ENCODE measurements at places on chromosomes 5 and 9.
A peak's percentile ranks its signal among the peaks of the same experiment; 100 is the strongest.

DNA sequence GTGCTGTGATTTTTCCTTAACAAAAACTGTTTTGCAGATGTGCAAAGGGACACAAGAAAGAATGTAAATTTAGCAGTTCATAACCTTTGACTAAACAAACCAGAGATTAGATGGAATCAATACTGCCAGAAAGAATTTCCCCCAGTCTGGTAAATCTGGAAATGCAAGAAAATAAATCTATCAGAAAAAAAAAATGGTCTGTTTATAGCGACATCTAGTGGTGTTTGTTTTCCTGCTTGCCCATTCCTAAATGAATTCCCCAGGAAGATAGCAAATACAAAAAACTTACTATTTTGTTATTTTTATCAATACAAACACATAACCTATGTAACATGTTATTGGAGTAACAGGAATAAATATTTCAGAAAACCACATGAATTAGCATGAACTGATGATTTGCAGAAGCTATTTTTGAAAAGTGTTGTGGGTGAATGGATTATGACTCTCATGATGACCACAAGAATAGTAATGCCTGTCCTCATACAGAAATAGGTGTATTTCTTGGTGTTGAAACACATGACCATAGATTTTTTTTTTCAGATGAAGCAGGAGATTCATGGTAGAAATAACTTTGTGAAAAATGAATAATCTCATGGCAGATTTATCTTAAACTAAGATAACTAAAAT is 1703.8 kb downstream of the MAT2B start:
- DNase-seq, result no peak

GRCh38 chr9:97045300-97045699 is 6.4 kb upstream of the CTSV start:
- no peak for DNase-seq

- no peak for DNase-seq
These were observed 20.3 kb downstream of the FBP1 start for GRCh38 chr9:94619026-94619425.

DNA sequence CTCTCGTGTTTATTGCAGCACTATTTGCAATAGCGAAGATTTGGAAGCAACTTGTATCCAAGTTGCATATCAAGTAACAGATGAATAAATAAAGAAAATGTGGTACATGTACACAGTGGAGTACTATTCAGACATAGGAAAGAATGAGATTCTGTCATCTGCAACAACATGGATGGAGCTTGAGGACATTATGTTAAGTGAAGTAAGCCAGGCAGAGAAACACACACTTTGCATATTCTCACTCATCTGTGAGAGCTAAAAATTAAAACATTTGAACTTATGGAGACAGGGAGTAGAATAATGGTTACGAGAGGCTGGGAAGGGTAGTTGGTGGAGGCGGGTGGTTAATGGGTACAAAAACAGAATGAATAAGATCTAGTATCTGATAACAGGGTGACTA is 56.3 kb downstream of the COX7C start:
- DNase-seq, result no peak

GRCh38 chr9:80070071-80070742 is 498.4 kb downstream of the TLE4 start:
- no peak for DNase-seq

DNA sequence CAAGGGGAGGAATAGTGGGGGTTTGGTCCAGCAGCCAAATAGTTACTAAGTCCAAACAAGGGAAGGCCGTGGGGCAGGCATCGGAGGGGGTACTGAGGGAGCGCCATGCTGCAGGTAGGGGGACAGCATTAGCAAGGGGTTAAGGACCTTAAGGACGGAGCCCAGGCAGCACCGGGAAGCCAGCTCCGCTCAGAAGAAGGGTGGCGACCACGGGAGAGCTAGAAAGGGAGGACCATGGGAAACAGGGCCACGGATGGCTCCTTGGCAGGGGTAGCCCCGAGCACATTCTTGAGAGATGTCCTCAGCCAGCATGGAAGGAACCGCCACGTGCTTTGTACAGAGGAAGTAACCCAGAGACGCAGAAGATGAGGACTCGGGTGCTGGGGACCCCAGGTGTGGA is 76.2 kb upstream of the STXBP1 start:
- DNase-seq, result no peak

DNA sequence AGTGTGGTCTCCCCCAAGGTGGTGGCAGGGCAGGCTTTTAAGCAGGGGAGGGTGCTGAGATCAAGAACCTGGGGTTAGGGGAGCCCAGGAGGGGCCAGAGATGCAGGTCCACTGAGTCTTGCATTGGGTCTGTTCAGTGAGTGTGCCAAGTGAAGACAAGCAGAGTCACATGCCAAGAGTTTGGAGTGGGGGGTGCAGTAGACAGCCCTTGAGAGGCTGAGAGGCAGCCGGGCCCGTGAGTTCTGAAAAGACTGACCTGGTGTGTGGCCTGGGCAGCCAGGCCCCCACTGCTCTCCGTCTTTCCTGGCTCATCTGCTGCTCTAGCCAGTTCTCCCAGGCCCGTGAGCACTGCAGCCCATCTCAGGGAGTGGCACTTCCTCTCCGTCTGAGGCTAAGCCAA is 120.0 kb downstream of the DAB2IP start:
- no peak for DNase-seq

GRCh38 chr5:129481161-129481560 is 21.1 kb downstream of the ADAMTS19 start:
- no peak for DNase-seq

- peak; percentile 54 for DNase-seq
These were observed 18.7 kb upstream of the PTPDC1 start for GRCh38 chr9:94065535-94065961.

GRCh38 chr5:74943905-74944304 is 77.7 kb upstream of the FAM169A start:
- no peak for DNase-seq

GRCh38 chr5:164561933-164562872 is 1056.8 kb downstream of the MAT2B start:
- no peak for DNase-seq
